ENCODE measurements at places on chromosomes 5 and 9. TPM values are rescaled to one million over a fixed set of nuclear protein-coding genes. Genes with fewer than 3 reads are reported as not detected.

Gene CARTPT
- not detected for total RNA-seq

Gene SLCO4C1
- 0.07 TPM for total RNA-seq

Gene HIGD2A
- total RNA-seq = 257 TPM

Gene SPATA31C1
- not detected for total RNA-seq

Gene SLC23A1
- 0.46 TPM for total RNA-seq

Gene INIP
- total RNA-seq = 21.7 TPM
